NCI-H1092 treated with DMSO at 0.1 percent for 48 hours (cell line): ENCODE measurements at places on chromosomes 3 and 15.

- no peak for DNase-seq
Observed at GRCh38 chr3:114698146-114699105, 404.6 kb downstream of the TIGIT start.

DNA sequence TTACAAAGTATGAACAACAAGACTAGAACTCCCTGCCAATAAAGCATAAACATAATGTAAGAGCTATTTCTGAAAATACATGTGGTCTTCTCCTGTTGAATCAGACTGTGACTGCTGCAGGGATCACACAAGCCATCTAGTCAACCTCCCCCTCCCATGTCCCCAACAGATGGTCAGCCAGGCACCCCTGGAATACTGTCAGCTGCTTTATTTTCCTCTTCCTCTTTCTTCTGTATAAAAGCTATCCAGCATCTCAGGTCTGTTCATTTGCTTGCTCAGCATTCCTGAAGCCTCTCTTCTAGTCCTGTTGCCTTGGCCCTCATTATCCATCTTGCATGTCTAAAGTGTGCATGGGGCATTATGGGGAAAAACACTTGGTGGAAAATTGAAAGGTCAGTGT is 6.5 kb upstream of the MINDY4B start:
- DNase-seq = no peak

- DNase-seq = no peak
Observed at GRCh38 chr15:92121047-92121446, 267.5 kb downstream of the SLCO3A1 start.

DNA sequence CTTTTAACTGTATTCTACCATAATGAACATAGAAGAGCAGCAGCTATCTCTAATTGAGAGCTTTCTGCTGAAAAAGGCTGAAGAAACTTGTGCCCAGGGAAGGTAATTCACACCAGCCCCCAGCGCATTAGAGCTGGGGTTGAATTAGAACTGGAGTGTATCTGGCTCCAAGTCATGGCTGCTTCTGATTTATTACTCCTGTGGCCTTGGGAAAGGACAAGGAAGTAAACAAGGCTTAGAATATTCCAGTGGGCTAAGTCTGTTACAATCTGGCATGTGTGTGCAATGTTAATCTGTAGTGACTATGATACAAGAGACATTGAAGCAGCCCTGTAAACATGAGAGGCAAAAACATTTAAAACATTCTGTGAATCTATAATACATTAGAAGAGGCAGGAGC is 18.1 kb downstream of the CPA3 start:
- DNase-seq = no peak

- no peak for DNase-seq
Observed at GRCh38 chr15:66131200-66131599, 122.3 kb downstream of the MEGF11 start.

- DNase-seq = no peak
Observed at GRCh38 chr3:57184526-57184925, 15.3 kb downstream of the HESX1 start.

- no peak for DNase-seq
Observed at GRCh38 chr3:129557548-129557894, 14.5 kb downstream of the H1-8 start.

- DNase-seq = no peak
Observed at GRCh38 chr15:24682002-24682401, 6.4 kb downstream of the NPAP1 start.
